ENCODE measurements at places on chromosomes 13 and 19. TPM values are rescaled to one million over a fixed set of nuclear protein-coding genes. Genes with fewer than 3 reads are reported as not detected.

Gene OR4F17
- not detected for total RNA-seq

- no peak for DNase-seq
These were observed 8.9 kb downstream of the ZNF101 start for GRCh38 chr19:19677579-19677978.

DNA sequence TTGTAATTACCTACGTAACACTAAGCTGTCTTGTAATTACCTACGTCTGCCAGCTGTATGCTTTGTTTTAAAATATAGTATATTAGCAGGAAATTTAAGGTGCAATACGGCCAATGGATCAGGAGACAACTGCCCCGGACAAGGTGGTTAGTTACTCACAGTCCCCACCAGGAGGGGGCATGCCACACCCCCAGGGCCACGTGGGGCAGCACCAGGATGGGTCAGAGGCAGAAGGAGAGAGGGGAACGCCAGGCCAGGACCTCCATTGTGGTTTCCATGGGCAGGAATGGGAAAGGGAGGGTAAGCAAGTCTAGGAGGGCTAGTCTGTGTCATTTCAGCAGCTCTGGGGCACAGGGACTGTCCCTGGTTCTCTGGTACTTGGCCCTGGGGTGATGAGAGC lies 140.1 kb downstream of the URI1 start:
- DNase-seq, result no peak

DNA sequence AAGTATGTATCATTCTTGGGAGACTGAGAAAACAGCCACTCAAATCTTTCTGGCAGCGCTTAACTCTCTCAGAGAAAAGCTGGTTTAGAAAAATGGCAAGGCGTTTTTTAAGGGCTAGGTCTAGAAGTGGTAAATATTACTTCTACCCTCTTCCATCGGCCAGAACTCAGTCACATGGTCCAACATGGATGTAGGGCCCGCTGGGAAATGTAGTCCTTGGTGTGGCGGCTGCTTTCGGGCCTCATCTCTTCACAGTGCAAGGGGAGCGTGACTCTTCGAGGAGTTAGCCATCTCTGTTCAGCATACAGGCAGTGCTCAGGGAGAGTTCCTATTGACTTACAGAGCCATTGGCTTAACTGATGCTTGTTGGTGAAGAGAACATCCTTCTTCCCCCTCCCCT lies 6.3 kb downstream of the VSTM2B start:
- no peak for DNase-seq

- no peak for DNase-seq
These were observed 211.7 kb downstream of the LIG4 start for GRCh38 chr13:108003626-108004025.

- DNase-seq, result no peak
These were observed 78.5 kb upstream of the PCDH8 start for GRCh38 chr13:52926971-52927370.

DNA sequence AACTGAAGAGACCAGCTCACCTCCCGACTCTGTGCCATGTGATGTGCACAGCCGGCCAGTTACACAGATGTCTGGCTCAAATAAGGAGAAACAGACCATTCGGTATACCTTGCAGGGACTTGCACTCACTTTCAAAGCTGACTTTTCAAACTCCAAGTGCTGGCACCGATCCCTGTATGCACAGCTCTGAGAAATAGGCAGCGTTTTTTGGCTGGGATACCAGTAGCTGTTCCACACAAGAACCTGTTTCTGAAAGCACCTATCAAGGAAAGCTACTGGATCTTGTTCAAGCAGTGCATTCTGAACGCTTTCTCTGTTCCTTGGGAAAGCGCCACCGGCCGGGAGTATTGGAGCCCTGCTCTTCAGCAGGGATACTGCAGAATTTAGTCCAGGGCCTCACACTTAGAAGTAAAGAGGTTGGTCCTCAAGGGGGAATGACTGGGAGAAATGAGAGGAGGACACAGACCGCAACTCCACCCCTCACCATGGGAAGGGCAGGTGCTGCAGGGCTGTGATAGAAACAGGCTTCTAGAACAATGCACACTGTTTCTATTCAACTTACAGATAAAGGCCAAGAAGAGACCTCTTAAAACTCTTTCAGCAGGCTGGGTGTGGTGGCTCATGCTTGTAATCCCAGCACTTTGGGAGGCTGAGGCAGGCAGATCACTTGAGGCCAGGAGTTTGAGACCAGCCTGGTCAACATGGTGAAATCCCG lies 53.6 kb upstream of the PABPC3 start:
- no peak for DNase-seq

- DNase-seq, result no peak
These were observed 64.7 kb upstream of the STARD13 start for GRCh38 chr13:33349986-33350826.

GRCh38 chr19:47020132-47020805 lies 632 bp downstream of the NPAS1 start:
- DNase-seq, result no peak

DNA sequence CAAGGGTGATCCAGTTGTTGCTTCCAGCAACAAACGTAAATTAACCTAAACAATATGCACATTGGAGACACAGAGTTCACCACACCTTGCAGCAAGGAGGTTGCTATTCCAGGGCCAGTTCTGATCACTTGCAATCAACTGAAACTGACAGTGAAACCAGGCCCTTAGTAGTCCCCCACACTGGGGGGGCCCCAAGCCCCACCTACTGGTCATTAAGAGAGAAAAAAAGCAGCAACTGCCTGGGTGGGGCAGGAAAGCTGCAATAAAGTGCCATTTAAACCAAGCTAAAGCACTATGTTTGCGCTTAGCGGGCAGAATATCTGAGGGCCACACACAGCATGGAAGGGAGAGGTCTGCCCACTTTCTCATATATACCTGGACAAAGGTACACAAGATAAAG lies 51.5 kb downstream of the ATP7B start:
- no peak for DNase-seq

Gene LILRA1
- not detected for total RNA-seq

GRCh38 chr19:369256-369655 lies 24.7 kb upstream of the MIER2 start:
- no peak for DNase-seq

Gene DCT
- total RNA-seq, result 28.3 TPM

- peak; percentile 21 for DNase-seq
These were observed 540.6 kb upstream of the MIR17HG start for GRCh38 chr13:90806892-90807291.

DNA sequence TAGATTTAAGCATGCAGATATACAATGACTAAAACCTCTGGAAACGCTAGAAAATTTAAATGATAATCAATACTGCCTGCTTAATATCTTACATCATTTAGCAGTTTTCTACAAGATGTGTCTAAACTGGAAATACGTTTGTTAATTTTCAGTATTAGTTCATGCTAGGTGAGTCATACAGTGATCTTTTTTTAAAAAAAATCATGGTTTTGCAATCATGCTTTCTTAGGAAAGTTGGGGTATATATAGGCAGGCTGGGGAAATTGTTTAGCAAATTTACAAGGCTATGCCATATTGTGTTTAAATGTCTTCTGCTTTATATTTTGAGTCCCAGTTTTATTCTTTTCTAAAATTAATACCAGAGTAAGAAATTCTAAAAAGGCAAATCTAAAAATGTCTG lies 245.4 kb upstream of the SPRY2 start:
- DNase-seq, result no peak

DNA sequence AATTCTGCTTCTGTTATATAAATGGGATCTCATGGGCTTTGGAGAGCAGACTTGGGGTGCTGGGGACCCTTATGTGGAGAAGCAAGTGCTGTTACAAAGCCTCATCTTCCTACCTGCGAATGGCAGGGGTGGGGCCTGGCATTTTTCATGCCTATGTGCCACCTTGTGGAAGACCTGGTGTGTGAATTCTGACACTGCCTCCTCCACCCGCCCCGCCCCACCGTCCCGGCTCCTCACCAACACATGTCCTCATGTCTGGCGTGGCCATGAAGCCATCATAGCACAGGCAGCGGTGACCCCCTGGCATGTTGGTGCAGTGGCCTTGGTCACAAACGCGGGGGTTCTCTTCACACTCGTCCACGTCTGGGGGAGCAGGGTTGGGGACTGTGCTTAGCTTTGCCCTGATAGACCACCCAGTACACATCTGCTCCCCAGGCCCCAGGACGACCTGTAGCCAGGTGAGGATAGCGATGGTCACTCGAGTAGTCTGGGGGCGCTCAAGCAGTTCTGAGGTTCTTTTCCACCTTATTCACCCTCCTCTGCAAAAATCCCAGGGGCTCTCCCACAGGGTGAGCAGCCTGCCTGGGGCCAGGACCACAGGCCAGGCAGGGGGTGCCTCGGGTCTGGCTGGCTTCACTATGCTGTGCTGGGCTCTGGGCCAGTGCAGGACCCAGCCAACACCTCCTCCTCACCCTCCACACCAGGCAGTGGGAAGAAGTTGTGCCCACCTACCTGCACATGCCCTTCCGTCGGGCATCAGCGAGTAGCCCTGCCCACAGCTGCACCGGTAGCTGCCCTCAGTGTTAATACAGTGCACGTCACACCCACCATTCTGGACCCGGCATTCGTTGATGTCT lies 32.7 kb downstream of the FBN3 start:
- no peak for DNase-seq

GRCh38 chr19:39212375-39212742 lies 8.3 kb upstream of the SYCN start:
- DNase-seq, result no peak

Gene KLK2
- not detected for total RNA-seq

Gene EXOC3L2
- total RNA-seq, result 0.89 TPM

DNA sequence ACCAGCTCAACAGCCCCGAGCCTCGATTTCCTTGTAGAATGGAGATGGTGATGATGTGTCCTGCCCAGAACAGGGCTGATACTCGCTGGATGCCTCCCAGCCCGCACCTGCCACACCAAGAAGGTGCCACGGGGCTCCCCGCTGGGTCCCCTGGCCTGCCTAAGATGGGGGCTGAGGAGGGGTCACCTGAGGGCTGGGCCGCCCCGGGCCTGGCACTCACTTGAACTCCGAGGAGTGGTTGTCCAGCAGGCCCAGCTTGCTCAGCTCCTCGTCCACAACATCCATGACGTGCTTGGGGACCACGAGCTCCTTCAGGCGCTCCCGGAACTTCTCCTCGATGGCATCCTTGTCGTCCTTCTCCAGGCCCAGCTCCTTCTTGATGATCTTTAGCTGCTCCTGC lies 14.4 kb downstream of the LONP1 start:
- DNase-seq, result no peak

DNA sequence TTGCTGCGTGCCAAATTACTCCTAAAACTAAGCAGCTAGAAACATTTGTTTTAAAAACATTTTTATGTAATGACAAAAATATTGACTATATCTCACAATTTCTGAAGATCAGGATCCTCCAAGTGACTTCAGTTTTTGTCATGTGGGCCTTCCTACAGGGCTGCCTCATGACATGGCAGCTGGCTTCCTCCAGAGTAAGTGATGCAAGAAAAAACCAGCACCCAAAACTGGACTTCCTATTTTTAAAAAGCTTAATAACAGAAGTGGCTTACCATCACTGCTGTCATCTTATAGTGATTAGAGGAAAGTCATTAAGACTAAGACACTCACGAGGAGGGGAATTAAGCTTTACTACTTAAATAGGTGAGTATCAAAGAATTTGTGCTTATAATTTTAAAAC lies 681.7 kb downstream of the PCDH17 start:
- no peak for DNase-seq

Gene MATK
- total RNA-seq, result 0.99 TPM

Gene CFD
- 79.1 TPM for total RNA-seq

DNA sequence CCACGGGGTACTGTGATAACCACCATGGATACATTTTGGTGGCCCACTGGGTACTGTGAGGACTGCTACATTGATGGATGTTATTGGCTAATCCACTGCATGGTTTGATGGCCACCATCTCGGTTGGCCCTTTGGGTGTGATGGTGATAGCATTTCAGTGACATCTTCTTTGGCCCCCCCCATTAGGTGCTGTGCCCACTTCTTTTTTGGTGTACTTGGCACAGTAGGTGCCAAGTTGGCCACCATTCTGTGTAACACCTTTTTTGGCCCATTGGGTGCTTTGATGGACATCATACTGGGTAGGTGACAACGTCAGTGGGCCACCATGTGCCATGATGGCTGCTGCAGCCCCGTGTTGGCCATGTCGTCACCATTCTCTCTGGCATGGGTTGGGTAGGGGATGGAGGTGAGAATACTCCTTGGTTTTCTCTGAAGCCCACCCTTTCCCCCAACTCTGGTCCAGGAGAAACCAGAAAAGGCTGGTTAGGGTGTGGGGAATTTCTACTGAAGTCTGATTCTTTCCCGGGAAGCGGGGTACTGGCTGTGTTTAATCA lies 9.2 kb downstream of the FOXA3 start:
- no peak for DNase-seq

DNA sequence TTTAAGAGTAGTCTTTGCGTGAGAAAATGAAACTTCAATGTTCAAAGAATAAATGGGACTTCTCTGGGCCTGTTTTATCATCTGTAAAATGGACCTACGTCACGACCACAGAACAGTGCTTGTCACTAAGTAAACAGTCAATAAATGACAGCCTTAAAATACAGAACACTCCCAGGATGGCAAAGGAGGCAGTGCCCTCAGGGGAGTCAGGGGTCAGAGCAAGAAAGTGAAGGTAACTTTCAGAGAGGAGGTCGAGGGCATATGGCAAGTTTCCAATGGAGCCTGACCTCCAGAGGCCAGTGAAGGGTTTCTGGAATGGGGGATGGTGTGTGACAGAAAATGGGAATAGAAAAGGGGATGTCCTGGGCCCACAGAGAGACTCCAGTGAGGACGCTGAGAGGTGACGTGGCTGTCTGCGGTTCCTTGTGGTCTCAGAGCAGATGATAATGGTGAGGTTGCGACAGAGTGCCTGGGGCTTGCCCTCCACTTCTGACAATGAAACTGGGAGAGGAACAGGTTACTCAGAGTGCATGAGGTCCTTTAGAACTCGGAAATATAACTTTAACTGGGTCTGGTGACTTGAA lies 91.8 kb downstream of the UBL3 start:
- no peak for DNase-seq

Gene KLF12
- 17.6 TPM for total RNA-seq

- no peak for DNase-seq
These were observed 94.8 kb downstream of the SOX1 start for GRCh38 chr13:112161521-112162301.

DNA sequence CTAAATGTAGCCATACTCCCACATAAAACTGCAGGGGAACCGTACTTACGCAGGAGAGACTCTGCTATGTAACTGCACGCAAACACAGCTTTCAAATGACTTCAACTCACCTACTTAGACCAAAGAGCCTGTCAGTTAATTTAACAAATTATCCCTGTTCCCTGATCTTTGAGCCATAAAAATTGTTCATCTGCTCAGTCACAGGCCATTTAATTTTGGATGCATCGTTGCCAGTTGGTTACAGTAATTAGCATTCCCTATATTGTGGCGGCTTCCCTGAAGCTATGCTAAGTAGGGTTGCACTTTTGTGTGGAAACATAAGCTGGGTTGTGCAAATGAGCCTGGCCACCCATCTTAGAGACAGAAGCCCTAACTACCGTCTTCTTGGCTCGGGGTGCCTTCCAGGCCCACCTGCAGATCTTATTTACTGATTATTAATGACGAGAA lies 21.2 kb upstream of the OBI1 start:
- DNase-seq, result no peak

Gene MYBPC2
- total RNA-seq, result 9.3 TPM

Gene GPC6
- 10.9 TPM for total RNA-seq

- no peak for DNase-seq
These were observed 14.2 kb upstream of the LILRB1 start for GRCh38 chr19:54616057-54616456.

Data from skin of body (tissue), 3 donors.